ENCODE measurements at places on chromosomes 2 and 18.

- DNase-seq: no peak
These were observed 515.9 kb downstream of the EIPR1 start for GRCh38 chr2:2861666-2862240.

GRCh38 chr2:29053670-29054400 lies 20.5 kb downstream of the PCARE start:
- DNase-seq: no peak

GRCh38 chr2:44680424-44680971 lies 261.0 kb upstream of the SIX3 start:
- DNase-seq: no peak

GRCh38 chr18:56545464-56545863 lies 92.9 kb downstream of the TXNL1 start:
- no peak for DNase-seq

DNA sequence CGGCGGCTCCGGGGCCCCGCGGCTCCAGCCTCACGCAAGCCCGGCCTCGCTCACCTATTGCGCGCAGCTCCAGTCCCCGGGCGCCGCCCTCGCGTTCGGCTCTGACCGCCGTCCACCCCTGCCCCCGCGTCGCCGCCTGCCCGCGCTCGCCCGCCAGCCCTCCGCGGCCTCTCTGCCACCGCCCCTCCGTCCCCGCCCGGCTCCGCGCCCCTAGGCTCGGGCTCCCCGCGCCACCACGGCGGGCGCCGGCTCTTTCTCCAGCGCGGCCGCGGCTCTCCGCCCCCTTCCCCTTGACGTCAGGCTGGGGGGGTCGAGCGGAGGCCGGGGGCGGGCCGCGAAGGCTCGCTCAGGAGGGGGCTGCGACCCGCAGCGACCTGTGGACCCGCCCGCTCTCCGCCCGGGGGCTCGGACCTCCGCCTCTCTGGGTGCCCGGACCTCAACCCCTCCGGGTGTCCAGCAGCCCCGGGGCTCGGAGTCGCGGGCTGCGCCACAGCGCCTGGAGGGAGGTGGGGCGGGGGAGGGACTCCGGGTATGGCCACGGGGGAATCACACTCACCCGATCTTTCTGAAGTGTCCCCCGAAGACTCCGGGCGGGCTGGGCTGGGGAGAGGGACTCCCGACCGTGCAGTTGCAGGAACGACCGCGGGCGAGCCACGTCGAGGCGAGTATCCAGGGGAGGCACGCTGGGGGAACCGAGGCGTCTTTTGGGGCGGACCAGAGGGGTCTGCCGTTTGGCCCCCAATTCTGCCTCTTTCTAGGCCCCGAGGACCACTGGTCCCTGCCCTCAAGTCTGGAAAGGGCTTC lies at the start of gene SEMA4C:
Gene SEMA4C, minus strand, starts transcription at position 259 of the 804 bp plus-strand sequence. CDS start 2,194 bp downstream, outside the sequence.
- DNase-seq: no peak

All from astrocyte of the cerebellum (primary cell).